Stomach (tissue), 19 donors: ENCODE measurements at places on chromosomes 3 and 15. TPM values are rescaled to one million over a fixed set of nuclear protein-coding genes. Genes with fewer than 3 reads are reported as not detected.

AMOTL2 gene
- 29.3 TPM for total RNA-seq

GABRB3 gene
- total RNA-seq, result 14.6 TPM

DNA sequence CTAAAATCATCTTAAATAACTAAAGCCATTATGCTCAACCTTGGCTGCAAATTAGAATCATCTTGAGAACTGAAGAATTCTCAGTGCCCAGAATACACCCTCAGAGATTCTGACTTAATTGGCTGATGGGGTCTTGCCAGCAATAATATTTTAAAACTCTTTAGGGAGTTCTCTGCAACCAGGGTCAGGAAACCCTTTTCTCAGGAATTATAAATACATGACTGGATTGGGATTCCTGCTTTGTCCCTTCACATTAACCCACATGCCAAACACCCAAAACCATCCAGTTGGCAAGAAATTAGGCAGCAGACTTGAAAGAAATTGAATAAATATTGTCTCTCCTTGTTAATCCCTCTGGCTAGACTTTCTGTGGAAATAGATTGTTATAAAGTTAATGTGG, 482.3 kb upstream of the NECTIN3 start:
- H3K4me1 ChIP-seq, result no peaks in the 10 kb centered on the region
- no peaks in the 10 kb centered on the region for H3K27me3 ChIP-seq
- H3K27ac ChIP-seq, result no peak overlapping the region
- no peaks in the 10 kb centered on the region for H3K36me3 ChIP-seq
- H3K4me3 ChIP-seq, result no peak overlapping the region
- no peak for DNase-seq

DNA sequence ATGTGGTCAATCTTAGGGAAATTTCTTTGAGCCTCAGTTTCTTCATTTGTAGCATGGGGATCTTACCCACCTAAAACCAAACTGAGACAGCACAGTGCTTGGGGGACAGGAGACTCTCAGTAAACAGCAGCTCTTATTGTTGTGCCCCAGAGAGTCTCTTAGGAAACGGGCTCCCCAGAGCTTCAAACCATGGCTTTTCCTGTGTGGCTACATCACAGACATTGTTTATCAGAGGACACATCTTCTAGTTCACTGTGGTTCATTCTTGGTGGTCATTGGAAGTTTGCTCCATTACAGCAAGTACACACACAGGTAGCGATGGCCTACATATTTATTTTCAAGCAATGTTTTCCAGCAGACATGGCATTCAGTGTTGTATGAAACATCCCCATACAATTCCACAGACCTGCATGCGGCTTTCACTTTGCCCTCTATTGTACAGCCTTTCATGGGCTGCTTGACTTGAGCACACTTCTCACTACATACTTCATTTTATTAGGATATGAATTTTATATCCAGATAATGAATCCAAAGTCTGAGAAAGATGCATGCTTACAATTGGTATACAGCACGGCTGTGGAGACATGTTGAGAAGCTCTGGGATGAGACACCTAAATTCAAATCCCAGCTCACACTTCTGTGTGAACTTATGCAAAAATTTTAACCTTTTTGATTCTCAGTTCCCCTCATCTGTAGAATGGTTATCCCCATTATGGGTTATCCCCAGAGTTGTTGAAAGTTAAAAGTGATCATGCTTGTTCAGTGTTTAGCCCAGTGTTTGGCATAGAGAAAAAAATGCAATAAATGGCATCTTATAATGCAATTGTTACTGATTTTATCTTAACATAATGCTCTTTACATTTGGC, 84.8 kb upstream of the ICE2 start:
- no peaks in the 10 kb centered on the region for H3K27me3 ChIP-seq
- no peaks in the 10 kb centered on the region for H3K36me3 ChIP-seq
- no peak overlapping the region for H3K4me3 ChIP-seq
- H3K27ac ChIP-seq, result no peak overlapping the region

DNA sequence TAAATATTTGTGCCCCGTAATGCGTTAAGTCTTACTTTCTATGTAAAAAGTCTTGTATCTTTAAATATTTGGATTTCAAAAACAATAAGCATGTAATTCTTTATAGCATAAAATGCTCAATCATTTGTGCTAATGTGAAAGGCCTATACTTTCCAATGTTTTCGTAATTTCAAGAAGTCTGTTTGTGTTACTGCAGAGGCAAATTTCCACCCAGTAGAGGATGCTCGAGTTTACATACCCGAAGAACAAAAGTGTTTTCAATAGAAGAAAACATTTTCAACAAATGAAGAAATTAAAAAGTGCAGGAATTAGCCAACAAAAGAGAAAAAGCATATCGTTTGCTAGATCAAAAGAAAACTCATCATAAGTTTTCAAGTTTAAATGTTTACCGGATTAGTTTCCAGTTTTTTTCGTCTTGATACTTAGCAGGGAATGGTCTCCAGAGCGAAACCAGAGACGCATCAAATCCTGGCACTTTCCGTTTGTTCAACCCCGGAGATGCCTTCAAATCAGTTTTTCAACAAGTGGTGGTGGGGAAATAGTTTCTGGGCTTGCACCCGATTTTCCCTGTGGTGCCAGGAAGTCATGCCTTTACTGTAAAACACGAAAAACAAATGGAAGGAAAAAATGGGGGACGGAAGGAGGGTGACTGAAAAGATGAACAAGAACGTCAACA, 1.0 kb downstream of the CGGBP1 start:
- no peaks in the 10 kb centered on the region for H3K27me3 ChIP-seq
- peaks cover 20% of the 10 kb centered on the region for H3K36me3 ChIP-seq
- H3K4me3 ChIP-seq, result peak overlapping the region; percentile 76
- H3K4me1 ChIP-seq, result peaks cover 57% of the 10 kb centered on the region
- DNase-seq, result no peak

GRCh38 chr3:113079218-113079961, 88.6 kb downstream of the GTPBP8 start:
- H3K4me3 ChIP-seq, result no peak overlapping the region
- no peaks in the 10 kb centered on the region for H3K27me3 ChIP-seq
- H3K4me1 ChIP-seq, result no peaks in the 10 kb centered on the region
- no peak for DNase-seq
- no peaks in the 10 kb centered on the region for H3K36me3 ChIP-seq

GRCh38 chr3:170778240-170779217, 91.5 kb downstream of the RPL22L1 start:
- H3K4me1 ChIP-seq, result no peaks in the 10 kb centered on the region
- no peaks in the 10 kb centered on the region for H3K36me3 ChIP-seq
- H3K27ac ChIP-seq, result no peak overlapping the region
- H3K4me3 ChIP-seq, result no peak overlapping the region
- H3K27me3 ChIP-seq, result no peaks in the 10 kb centered on the region

GRCh38 chr3:119628390-119628789, 30.7 kb downstream of the PLA1A start:
- H3K27me3 ChIP-seq, result no peaks in the 10 kb centered on the region
- H3K36me3 ChIP-seq, result no peaks in the 10 kb centered on the region
- no peak overlapping the region for H3K4me3 ChIP-seq
- no peak for DNase-seq

GRCh38 chr15:41944313-41944940, 27.9 kb downstream of the EHD4 start:
- peaks cover 3% of the 10 kb centered on the region for H3K36me3 ChIP-seq
- no peak overlapping the region for H3K4me3 ChIP-seq
- peaks cover 43% of the 10 kb centered on the region for H3K4me1 ChIP-seq
- H3K27ac ChIP-seq, result peak overlapping the region; percentile 64
- no peak for DNase-seq

DNA sequence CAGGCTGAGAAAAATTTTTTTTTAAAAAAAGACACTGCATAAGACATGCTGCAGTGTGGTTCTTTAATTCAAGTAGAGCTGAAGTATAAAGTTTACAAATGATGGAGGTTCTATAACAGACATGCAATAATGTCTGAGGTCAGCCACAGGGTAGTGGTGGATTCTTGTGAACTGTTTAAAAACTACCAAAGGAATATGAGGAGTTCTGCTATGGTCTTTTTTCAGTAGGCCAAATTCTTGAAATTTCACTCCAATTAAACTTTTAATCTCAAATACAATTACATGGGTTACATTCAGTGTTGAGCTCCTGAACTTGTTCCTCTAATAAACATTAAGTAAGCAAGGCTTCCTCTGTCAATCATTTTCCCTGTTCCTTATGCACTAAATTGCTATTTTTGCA, 122.7 kb downstream of the PLD1 start:
- H3K27me3 ChIP-seq, result no peaks in the 10 kb centered on the region
- no peaks in the 10 kb centered on the region for H3K36me3 ChIP-seq
- H3K27ac ChIP-seq, result no peak overlapping the region
- peak; percentile 27 for DNase-seq
